ENCODE measurements at places on chromosomes 3 and 15.

DNA sequence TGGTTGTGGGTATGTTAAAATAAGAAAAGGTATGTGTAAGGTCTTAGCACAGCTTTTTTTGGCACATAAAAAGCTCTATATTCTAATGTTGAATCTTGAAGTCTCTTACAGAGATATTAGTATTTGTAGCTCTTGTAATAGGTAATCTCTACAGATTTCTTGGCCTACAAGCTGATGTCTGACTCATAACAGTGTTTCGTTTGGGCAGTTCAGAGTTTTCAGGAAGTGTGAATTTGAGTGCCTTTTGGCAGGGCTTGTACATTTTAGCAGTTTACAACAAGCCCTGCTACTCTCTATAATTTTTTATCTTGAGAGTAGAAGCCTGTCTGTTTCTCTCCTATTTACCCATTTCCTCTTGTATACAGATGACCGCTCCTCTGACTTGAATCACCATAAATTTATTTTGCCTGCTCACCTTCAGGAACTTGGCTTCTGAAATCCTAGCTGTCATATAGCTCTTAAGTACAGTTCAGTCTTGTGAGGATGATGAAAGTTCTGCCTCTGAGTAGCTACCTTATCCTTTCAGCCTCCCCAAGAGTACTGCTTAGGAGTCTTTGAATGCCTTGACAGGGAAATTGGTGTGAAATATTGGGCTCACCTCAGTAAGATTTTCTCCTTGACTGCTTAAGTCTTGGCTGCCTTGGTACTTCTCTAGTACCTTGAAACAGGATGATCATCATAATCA is 419.9 kb upstream of the RARB start:
- DNase-seq = peak; percentile 23

DNA sequence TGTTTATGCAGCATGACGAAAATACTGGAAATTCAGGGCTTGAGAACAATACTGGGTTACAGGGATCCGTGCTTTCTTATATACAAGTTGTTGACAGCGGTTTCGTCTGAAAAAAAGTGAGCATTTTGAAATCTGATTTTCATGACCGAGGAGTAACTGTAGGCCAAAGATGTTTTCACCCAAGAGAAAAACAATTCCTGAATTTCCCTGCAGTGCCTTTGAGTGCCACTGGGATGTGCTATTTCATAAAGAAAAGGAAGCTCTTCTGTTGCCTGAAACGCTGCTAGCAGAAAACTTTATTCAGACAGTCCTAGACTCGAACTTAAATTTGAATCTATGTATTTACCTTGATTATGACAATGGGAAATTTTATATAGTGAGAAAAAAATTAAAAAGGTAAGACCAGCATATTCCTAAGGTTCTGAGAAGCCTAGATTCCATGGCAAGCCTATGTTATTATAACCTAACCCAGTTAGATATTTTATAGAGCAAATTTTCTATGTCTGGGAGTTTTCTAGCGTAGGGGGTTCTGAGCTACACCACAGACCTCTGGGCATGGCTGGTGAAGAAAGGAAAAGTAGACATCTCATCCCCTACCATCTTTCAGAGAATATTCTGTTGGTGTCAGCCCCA is 30.2 kb downstream of the KCNAB1 start:
- peak; percentile 59 for DNase-seq

DNA sequence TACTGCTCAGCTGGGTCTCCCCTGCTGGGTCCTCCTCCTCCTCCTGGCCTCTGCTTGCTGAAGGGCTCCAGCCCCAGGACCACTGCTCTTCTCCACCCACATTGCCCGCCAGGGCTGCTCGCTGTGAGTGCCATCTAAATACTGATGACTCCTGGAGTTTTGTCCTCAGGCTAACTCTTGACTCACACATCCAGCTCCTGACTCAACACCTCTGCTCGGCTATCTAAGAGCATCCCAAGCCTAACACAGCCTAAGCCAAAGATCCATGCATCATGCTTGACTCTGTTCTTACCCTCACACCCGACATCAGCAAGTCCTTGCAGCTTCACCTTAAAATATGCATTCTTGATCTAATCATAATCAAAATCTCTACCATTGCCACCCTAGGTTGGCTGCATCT is 260.2 kb downstream of the KLF13 start:
- no peak for DNase-seq

DNA sequence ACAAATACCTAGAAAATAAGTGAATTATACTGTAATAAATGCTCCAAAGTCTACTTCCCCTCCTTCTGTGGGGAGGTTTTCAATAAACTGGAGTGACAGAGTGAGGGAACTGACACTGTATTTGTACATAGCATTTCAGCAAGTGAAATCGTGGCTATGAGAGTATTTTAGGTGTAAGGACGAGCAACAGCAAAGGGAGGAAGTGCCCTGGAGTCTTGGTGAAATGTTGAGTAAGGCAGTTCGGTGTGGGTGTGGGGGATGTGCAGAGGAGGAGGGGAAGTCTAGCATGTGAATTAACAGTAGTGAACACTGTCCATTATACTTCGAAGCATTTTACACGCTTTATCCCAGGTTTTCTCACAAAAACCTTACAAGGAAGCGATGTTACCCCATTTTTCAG is 18.1 kb upstream of the P2RY13 start:
- no peak for DNase-seq

DNA sequence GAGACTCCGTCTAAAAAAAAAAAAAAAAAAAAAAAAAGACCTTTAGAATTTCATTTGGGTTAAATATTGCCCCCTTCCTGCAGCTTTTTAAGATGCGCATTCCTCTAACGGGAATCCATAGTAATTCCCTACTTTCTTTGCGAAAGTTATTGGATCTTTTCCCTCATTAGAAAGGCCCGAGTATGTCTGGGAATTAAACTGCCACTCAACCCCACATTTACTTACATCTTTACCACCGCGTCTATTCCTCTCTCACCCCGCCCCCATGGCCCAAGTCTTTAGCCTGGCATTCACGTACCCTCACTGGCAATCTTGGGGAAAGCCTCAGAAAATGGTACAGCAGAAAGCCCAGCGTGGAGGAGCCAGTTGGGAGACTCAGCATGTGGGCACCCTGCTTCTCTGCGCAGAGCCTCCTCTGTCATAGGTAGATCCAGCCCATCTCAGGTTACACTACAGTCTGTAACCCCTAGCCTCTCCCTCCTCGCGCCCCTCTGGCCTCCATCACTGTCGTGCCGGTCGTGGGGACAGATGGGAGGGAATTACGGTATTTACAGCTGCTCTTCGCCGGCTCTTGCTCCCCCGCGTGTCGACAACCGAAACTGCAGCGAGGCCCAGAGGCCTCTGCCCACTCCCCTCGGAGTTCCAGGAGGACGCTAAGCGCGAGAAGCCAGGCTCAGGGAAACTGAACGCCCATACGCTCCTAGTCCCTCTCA is 6.4 kb upstream of the ANKDD1A start:
- DNase-seq = peak; percentile 54

DNA sequence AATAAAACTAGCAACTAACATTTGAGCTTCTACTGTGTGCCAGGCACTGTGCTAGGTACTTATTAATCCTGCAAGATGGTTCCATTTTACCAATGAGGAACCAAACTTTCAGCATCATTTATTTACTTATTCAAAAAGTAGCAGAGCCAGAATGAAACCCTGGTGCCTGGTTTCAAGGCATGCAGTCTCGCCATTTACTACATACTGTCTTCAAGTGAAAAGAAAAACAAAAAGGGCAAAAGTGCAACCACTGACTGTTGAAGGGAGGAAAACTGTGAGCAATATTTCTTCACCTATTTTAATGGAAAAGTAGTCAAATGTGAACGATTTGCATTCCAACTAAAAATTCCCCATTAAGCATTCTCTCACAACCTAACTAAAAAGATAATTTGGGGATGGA is 8.7 kb downstream of the DCUN1D1 start:
- DNase-seq = peak; percentile 60

DNA sequence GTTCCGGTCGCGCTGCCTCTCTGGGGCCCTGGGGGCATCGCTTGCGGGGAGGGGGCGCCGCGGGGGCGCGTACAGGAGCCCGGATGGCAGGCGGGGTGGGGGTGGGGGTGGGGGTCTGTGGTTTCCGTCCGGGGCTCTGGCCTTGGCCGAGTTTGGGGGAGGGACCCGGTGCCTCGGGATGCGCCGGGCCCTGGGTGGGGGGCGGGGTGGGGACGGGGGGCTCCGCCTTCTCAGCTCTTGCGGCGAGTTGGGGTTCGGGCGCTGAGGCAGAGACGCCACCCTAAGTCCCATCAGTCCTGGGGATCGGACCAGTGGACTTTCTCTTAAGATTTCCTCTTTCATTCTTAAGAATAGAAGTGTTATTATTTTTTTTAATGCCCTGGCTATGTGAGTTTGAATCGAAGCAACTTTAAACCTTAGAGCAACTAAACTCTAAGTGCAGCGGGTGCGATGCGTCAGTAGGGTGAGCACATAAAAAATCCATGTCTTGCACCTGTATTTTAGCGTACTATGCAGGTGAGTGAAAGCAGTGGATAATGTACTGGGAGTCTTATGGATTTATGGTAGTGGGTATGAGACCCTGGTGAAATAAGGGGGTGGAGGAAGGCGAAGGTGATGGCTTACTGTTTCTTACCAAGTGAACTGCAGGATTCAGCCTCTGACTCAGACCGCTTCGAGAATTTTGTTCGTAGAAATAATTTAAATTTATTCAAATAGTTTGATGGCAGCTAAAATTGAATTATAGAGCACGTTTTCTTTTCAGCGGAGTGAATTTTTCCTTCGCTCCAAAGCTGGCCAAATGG is 762 bp downstream of the CTNNB1 start:
- DNase-seq = no peak

GRCh38 chr3:23667536-23668429 is 138.0 kb upstream of the UBE2E1 start:
- DNase-seq = no peak

DNA sequence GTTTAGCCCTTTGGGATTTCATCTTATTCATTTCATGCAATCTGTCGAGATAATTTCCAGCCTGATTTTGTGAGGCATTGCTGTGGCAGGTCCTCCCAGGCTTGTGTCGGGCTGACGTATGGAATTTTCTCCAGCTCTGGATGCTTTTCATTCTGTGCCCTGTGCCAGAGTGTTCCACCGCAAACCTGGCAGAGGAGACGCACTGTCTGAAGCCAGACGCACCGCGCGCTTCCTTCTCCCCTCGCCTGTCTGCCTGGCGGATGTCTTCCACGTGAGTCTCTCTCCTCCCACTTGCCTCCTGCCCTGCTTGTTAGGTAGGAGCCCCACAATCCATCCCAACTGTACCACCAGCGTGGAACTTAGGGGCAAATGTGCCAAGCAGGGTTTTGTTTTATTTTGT is 20.1 kb upstream of the GLCE start:
- no peak for DNase-seq

- DNase-seq = peak; percentile 88
These were observed 84.0 kb upstream of the TRA2B start for GRCh38 chr3:186021673-186022362.

DNA sequence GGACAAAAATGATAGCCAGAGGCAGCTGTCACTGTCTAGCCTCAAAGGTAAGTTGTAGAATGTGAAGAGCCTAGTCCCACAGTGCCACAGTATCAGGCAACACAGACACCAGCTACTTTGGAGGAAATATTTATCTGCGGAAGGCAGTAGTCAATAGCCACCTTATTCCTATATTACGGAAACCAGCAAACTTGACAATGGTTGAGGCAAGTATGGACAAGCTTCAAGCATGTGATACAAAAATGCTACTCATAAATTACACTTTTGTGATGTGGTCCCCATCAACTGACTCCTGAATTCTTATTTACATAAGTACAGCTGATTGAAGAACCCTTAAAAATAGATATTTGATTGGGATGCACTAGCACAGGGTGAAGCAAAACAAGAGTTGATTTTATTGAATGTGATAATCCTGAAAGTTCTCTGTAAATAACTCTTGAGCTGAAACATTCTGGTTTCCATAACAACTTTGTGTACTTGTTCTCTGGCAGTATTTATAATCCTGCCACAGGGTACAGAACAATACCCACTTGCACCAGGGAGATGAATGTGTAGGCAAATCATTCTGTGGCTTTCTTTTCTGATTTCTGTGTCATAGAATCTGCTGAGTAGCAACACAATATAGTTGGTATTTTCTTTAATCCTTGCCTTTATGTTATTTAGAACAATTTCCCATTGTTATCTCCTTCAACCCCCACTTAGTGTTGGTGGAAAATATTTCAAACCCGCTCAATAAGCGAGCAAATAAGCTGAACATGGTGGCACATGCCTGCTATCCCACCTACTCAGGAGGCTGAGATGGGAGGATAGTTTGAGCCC is at the start of gene ANKUB1:
ANKUB1 (minus strand) TSS at position 103 of the 819 bp plus-strand sequence. CDS start 188 bp downstream, outside the sequence.
- DNase-seq = no peak

All from brain microvascular endothelial cell (primary cell).